Fibroblast of lung (primary cell): ENCODE measurements at places on chromosomes 11 and 22.

DNA sequence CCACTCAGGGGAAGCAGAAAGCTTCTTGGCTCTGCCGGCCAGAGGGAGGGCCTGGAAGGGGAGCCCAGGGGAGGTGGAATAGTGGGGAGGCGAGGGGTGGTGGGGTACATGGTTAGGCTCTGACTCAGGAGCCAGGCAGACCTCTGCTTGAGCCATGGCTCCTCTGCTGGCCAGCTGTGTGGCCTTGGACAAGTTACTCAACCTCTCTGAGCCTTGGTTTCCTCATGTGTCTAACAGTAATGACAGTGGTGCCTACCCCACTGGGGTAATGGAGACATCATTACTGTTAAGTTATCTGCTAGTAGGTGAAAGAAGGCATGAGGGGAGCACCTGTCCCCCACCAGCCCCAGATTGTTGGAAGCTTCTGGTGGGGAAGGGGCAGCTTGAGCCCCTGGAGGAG, 12.2 kb upstream of the PDGFB start:
- DNase-seq, result no peak

DNA sequence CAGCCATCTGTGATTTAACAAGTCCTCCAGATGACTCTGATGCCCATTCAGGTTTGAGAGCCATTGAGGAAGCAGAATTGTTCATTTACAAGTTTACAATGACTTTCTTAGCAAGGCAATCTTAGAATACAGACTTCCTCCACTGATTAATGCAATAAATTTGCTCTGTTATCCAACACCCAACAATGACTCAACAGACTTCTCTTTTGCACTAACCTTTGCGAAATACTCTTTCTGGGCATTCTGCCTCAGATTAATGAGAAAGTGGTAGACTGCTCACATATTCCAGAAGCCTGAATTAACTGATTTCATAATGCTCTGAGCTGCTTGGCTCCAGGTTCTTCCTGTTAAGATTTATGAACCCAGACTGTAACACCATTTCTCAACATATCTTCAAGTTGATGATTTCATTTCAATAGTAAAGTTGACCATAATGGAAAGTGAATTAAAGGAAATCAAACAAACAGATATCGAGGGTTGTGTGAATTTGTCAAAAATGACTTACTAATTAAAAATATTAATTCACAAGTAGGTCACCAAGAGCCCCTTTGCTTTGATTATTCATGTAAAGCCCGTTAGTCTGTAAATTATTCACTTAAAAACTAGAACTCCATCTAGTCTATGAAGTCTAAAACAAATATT, 70.5 kb upstream of the BLID start:
- DNase-seq, result peak; percentile 98

DNA sequence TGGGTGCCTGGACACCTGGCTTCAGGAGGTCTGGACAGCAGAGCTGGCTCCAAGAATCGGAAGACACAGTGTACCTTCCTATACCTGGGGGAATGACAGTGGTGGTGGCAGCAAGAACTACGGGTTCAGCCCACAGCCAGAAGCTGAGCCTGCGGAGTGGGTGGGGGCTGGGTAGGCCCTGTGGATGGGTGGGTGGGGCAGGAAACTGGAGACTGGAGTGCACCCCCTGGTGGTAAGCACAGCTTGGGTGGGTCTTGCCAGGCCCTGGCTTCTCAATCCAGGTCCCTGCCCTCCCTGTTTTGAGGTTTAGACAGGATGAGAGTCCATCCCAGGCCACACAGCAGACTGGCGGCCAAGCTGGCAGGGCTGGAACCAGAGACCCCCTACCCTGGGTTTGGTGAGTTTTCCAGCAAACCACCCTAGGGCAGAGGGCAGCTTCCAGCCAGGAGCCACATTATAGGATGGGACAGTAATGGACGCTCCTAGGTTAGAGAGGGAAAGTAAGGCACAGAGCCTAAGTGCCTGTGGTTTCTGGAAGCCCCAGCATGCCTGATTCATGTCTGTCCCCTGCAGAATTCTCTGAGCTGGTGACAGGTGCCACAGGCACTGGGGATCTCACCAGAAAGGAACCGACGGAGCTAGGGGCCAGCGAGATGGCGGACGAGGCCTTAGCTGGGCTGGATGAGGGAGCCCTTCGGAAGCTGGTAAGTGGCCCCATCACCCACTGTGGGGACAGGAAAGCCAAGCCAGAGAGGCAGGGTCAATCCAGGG, 1.7 kb downstream of the SMTN start:
- DNase-seq, result peak; percentile 79

DNA sequence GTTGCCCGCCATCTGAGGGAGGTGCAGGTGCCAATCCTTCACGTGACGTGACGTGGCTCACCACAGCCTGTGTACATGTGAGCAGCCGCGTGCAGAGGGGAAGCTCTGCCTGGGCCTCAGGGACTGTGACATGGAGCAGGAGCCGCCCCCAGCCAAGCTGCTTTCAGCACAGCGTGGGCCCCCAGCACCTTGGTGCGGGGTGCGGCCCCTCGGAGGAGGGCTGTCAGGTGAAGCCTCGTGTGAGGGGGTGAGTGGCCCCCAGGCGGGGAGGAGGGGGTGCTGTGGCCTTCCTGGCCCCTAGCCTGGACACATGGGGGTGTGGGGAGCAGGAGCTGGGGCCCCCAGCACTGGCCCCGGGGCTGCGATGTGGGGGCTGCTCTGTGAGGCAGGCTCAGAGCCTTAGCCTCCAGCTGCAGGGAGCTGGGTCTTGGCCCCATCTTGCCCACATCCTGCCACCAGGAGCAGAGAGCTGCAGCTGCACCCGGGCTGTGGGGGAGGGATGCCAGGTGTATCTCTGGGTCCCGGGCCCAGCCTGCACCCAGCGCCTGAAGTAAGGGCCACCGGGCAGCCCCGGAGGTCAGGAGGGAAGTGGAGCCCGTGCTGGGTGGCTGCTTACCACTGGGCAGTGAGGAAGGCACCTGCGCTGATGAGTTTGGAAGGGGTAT, at the start of gene ADORA2A:
TSS of gene ADORA2A (plus strand) at position 100 of the 665 bp plus-strand sequence. CDS start 5,806 bp downstream, outside the sequence.
- DNase-seq, result no peak

- no peak for DNase-seq
These were observed 308.4 kb downstream of the BRD1 start for GRCh38 chr22:49519117-49519737.

GRCh38 chr11:17954395-17955252, 58.2 kb downstream of the SERGEF start:
- peak; percentile 56 for DNase-seq

- no peak for DNase-seq
These were observed 11.6 kb downstream of the UCP3 start for GRCh38 chr11:73997120-73997770.

GRCh38 chr22:36940676-36941075, 27.2 kb downstream of the CSF2RB start:
- no peak for DNase-seq

GRCh38 chr11:16148301-16148931, 207.9 kb downstream of the SOX6 start:
- DNase-seq, result no peak

DNA sequence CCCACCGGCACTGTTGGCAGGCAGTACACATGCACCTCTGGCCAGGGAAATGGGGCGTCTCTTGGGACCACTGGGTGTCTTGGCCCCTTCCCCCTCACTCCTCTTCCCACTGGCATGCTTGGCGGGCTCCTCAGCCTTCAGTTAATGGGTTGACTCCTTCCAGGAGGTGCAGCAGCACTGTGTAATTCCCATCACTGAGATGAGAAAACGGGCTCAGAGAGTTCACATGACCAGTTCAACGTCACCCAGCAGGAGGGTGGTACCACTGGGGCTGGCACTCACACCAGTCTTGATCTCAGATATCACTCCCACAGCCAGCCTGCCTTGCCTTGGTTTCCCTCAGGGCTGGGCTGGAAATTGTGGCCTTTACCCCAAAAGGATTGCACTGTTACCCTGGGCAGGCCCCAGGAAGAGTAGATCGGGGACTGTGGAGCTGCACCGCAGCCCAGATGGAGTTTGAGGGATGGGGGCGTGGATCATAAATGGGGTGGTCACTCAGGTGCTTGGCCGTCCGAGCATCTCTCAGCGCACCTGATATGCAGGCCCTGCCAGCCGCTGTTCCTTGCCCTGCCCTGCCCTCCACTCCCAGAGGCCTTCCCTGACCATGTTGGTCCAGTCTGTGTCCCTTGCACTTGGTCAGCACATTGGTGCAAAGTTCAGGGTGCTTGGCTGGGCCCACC, 16.9 kb downstream of the CAPN5 start:
- DNase-seq, result no peak

GRCh38 chr11:116281173-116282160, 491.3 kb downstream of the BUD13 start:
- no peak for DNase-seq

GRCh38 chr22:46145896-46146295, 4.4 kb upstream of the PPARA start:
- DNase-seq, result no peak

- DNase-seq, result peak; percentile 54
These were observed 4.6 kb upstream of the RNF185 start for GRCh38 chr22:31155422-31155821.

GRCh38 chr11:9607511-9607899, 34.0 kb downstream of the WEE1 start:
- no peak for DNase-seq

- DNase-seq, result no peak
These were observed 74.2 kb downstream of the YAP1 start for GRCh38 chr11:102184269-102184987.

GRCh38 chr11:132535830-132536229, 996.5 kb downstream of the OPCML start:
- DNase-seq, result no peak

DNA sequence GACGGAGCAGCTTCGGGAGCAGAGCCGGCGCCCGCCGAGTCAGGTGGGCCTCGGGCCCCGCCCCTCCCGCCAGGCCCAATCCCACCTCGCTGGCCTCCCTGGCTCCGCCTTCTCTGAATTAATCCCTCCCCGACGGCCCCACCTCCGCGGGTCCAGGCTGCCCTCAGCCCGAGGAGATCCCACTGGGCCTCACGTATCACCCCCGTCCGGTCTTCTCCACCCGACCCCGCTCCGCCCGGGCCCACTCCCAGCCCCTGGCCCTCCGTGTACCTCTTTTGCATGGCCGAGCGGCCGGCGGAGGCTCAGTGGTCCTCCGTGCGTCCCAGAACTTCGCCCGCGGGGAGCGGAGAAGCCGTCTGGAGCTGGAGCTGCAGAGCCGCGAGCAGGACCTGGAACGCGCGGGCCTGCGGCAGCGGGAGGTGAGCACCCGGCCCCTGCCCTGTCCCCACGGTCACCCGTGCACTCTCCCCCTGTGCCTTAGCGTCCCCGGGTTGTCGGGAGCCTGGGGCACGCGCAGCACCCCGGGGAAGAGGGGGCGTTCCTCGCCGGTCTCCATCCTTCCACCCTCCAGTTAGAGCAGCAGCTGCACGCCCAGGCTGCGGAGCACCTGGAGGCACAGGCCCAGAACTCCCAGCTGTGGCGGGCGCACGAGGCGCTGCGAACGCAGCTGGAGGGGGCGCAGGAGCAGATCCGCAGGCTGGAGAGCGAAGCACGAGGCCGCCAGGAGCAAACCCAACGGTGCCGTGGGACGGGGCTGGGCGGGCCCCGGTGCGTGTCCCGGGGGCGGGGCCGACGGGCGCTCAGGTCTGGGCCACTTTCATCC, 2.2 kb upstream of the CD151 start:
- peak; percentile 63 for DNase-seq

GRCh38 chr22:36985211-36985889, 33.9 kb downstream of the TST start:
- no peak for DNase-seq

- DNase-seq, result no peak
These were observed 363.0 kb downstream of the CTTN start for GRCh38 chr11:70761094-70761907.

GRCh38 chr22:49659281-49659923, 168.3 kb downstream of the BRD1 start:
- DNase-seq, result no peak

GRCh38 chr22:11616811-11617210, 3911.2 kb upstream of the OR11H1 start:
- DNase-seq, result no peak

- DNase-seq, result no peak
These were observed 14.5 kb downstream of the ROBO3 start for GRCh38 chr11:124879493-124880289.

DNA sequence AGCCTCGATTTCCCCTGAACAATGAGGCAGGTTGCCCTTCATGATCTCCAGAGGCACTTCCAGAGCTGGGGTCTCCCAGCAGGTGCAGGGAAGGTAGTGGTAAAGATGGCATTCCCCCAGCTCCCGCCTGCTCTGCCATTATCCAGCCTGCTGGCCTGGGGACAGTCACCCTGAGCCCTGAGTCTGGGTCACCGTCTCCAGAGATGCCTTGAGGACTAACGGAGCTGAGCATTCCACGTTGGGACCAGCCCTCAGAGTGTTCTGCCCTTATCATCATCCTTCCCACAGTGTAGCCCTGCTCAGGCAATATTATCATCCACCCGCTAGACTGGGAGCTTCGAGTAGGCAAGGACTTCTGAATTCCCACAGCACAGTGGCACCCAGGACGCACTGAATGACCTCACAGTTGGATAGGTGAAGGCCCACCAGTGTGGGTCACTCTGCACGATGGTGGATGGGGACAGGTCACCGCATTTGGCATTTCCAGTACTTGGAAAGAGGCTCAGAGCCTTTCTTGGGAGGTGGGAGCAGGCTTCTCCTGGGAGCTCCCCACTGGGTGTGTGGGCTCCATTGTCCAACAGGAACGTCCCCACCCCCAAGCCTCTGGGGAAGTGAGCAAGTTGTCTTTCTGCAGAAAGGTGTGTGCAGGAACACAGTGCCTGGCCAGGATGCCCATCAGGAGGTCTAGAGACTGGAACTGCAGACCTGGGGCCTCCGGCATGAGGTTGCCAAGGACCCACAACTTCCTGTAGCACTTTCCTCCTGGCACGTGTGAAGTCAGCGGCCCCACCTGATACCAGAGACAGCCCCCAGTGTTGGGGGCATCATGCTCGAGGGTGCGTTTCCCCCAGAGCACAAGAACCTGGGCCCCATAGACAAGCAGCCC, 51.4 kb upstream of the WNT7B start:
- DNase-seq, result no peak

GRCh38 chr11:104329078-104329665, 165.2 kb upstream of the PDGFD start:
- no peak for DNase-seq

- DNase-seq, result no peak
These were observed 92.5 kb downstream of the MTMR3 start for GRCh38 chr22:29975494-29975893.
